ENCODE measurements at places on chromosomes 12 and 14. TPM values are rescaled to one million over a fixed set of nuclear protein-coding genes. Genes with fewer than 3 reads are reported as not detected.

Gene KRT73
- not detected for polyA plus RNA-seq

Gene HOXC11
- polyA plus RNA-seq: not detected

- peak; percentile 21 for DNase-seq
Measured at GRCh38 chr12:62900686-62901272, 34.2 kb downstream of the PPM1H start.

DNA sequence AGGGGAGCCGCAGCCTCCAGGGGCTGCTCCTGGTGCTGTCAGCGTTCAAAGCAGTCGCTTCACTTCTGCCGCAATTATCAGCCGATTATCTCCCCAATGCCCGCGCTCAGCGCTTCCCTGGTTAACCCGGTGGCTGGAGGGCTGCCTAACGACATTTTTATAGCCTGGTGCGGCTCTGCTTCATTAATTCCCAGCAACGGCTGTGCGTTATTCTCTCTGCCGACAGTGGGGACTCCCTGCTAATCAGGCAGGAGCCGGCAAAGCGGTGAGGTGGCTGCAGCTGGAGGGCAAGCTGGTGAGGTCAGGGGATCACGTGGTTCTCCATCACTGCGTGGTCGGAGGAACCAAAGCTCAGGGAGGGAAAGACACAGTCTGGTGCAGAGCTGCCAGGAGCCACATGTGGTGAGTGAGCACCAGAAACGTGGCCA, 62.9 kb downstream of the GLRX5 start:
- DNase-seq: peak; percentile 29

GRCh38 chr12:40892528-40892927, 200.3 kb downstream of the CNTN1 start:
- DNase-seq: no peak

DNA sequence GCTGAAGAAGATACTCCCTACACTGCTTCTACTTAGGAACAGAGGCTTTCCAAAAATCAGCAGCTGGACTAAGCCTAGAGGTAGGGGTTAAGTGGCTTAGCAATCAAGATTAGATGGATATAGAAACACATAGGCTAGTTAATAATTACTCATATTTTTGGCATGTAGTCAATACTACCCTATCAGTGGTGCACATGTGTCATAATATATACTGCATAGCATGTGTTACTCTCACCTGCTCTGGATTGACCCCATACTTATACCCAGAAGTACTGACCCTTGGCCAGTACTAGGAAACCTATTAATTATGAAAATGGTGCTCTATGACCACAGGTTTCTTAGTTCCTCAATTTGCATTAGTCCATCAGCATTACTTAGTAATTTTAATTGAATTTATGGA, 528.4 kb upstream of the LMO3 start:
- no peak for DNase-seq

DNA sequence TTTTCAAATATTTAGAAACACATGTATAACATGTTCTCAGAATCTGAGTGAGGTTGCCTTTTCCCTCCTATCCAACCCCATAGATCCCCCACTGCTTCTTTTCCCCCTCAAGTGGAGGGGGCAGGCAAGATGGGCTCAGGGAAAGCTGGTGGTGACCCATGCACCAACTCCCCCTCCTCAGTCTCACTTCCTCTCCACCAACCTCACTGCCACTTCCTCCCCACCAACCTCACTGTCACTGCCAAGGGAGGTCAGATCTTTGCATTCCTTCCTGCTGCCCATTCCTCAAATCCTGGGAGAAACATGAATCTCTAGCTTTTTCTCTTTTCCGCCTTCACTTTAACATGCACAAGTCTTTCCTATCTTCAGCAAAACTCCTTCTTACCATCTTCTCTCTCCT, 48.7 kb downstream of the SPTB start:
- DNase-seq: no peak

DNA sequence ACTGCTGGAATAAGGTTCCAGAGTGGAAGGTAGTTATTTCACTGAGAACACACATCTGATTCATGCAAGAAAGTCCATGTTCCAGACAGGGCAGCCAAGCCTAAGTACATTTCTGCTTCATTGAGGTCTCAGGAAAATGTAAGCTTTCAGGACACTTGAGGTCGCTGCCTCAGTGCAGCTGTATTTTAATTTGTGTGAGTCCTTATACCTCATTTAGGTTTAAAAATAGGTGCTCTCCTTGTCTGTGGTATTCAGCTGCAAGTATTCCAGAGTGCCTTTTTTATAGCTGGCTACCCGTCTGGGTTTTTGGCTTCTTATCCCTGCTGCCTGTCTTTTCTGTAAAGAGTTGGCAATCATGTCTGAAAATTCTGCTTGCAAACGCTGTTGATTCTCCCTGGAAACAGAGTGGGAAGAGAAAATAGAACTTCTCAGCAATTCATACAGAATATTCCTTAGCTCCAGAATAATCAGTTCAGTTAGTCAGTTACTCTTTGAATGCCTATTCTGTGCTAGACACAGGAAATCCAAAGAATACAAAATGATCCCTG, 45.3 kb upstream of the PLBD1 start:
- DNase-seq: no peak

- no peak for DNase-seq
Measured at GRCh38 chr12:127716166-127716565, 550.8 kb upstream of the TMEM132C start.
